ENCODE measurements at places on chromosomes 11 and 22.
A peak's percentile ranks its signal among the peaks of the same experiment; 100 is the strongest.

GRCh38 chr11:58625086-58625485 lies 2.6 kb downstream of the CNTF start:
- no peak for DNase-seq

GRCh38 chr22:17079572-17079971 lies 5.2 kb upstream of the IL17RA start:
- no peak for DNase-seq

- no peak for DNase-seq
These were observed 91.6 kb downstream of the FAT3 start for GRCh38 chr11:92316106-92316809.

DNA sequence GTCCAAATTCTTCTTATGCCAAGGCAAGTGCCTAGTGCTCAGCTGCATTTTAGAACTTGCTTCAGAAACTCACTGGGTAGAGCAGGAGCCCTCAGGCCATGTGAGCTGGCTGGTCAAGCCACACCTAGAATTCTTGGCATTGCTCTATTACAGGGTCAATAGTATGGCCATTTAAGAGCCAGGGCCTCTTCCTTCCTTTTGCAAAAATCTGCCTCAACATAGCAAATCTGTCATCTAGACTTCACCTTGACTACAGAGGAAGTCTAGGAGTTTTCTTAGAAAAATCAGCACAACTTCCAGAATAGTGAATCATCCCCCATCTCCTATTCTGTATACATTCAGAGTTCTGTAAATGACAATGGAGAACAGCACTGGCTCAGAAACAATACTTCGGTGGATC lies 112.0 kb upstream of the TTC12 start:
- no peak for DNase-seq

- DNase-seq, result peak; percentile 97
These were observed 10.1 kb downstream of the PIM3 start for GRCh38 chr22:49970528-49971231.
